ENCODE measurements at places on chromosomes 13 and 19. TPM values are rescaled to one million over a fixed set of nuclear protein-coding genes. Genes with fewer than 3 reads are reported as not detected.

The ZNF358 gene
- 32.0 TPM for total RNA-seq

The PHF11 gene
- total RNA-seq = 18.5 TPM

The CBLC gene
- not detected for total RNA-seq

The ZNF749 gene
- total RNA-seq = 11.1 TPM

The PSG2 gene
- not detected for total RNA-seq
